Activated CD4-positive, CD25-positive, alpha-beta regulatory T cell treated with anti-CD3 and anti-CD28 coated beads, Interleukin-2, amount 50 U/mL, for 24 hours (primary cell): ENCODE measurements at places on chromosomes 11 and 22.
A peak's percentile ranks its signal among the peaks of the same experiment; 100 is the strongest.

GRCh38 chr11:1917523-1918435, 1.7 kb upstream of the TNNT3 start:
- peak; percentile 34 for ATAC-seq

- no peak for ATAC-seq
Measured at GRCh38 chr11:111417766-111418435, 38.8 kb upstream of the POU2AF1 start.

DNA sequence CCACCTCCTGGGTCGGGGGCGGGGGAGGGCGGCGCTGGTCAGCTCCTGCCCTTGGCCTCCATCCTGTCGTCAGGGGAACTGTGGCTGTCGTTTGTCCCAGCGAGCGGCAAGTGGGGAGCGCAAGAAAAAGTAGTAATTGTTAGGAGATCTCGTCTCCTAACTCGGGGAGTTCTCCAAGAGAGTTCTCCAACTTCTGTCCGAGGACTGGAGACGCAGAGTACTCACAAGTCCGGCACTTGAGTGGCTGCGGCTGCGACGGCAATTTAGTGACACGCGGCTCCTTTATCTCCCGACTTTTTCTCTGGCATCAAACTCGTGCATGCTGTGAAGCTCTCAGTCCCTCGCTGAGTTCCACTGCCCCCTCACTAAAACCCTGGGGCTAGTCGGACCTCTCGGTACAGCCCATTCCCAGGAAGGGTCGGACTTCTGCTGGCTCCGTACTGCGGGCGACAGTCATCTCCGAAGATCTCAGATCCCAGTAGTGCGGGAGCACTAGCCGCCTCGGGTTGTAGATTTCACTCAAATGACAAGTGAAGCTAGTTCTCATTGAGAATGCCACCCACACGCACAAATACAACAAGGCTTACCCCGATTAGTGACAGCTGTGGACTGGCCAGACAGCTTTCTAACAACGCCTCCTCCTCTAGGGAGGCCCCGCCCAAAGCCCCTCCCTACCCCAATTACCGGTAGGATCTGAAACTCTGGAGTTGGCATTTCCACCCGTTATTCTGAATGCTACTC, at the start of gene PGR:
PGR (minus strand) TSS at position 611 of the 741 bp plus-strand sequence. CDS start 743 bp downstream, outside the sequence.
- ATAC-seq = no peak

DNA sequence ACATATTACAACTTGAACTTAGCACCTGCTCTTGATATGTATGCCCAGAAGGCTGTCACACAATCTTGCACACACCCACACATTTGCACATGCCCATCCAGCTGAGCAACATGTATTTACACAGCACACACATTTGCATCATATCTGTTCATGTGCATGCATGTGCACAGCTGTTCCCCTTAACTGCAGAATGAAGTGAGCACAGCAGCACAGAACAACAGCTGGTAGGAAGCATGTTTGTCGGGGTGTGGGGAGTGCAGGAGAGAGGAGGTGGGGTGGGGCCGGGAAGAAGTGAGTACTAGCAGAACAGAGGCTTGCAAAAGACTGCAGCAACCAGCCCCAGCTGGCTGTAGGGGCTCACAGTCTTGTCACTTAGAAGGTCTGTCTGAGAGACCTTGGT, 296.5 kb downstream of the KIRREL3 start:
- no peak for ATAC-seq

GRCh38 chr11:59189986-59190385, 18.1 kb downstream of the DTX4 start:
- ATAC-seq = no peak

- ATAC-seq = no peak
Measured at GRCh38 chr11:44785856-44786607, 59.3 kb downstream of the TSPAN18 start.

GRCh38 chr22:28951969-28952521, 68.7 kb downstream of the ZNRF3 start:
- ATAC-seq = no peak

GRCh38 chr11:47991266-47991830, 11.0 kb downstream of the PTPRJ start:
- ATAC-seq = peak; percentile 17

GRCh38 chr11:44186321-44186930, 90.9 kb downstream of the EXT2 start:
- no peak for ATAC-seq

GRCh38 chr22:35308480-35309021, 8.9 kb downstream of the TOM1 start:
- ATAC-seq = no peak

DNA sequence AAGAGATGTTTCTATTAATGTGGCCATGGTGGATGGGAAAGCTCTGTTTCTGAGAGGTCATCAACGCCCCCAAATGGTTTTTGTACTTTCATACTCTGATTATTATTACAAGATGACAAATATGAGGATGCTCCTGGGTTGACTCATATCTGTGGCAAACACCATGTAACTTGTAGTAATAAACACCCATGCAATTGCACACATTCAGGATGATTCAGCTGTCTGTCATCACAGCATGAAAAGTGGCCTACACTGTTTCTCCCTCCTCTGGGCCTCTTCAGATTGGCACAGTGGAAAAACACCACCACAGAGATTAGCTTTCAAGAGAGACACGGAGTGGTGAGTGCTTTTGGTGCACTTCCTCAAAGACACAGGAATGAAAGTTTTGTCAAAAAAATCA, 85.4 kb downstream of the MTNR1B start:
- peak; percentile 60 for ATAC-seq

DNA sequence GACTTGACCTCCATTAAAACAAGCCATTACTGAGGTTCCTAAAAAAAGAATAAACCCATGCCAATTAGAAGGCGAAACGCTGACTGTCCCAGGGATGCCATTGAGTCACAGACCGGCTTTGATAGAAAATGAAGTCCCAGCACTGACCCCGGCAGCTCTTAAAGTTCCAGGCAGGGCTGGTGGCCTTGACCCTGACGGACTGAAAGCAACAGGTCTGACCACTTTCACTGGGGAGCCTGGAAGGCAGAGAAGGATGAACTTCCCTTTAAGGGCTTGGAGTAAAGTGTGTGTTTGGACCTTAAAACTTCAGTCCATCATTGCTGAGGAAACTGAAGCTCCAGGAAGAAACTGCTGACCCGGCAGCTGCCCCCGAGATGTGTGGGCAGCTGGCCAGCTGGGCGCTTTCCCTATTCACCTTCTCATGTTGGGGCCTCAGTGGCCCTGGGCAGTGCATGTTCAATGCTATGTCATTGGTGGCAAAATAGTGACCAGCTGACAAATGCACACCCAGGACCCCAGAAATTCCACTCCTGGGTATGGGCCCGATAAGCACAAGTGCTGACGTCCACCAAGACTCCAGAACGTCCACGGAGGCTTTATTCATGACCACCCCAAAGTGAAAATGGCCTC, 18.9 kb upstream of the EFCAB6 start:
- ATAC-seq = no peak
